ENCODE measurements at places on chromosomes 4 and X.

GRCh38 chrX:111498538-111499103 lies 12.8 kb upstream of the SERTM2 start:
- no peak for DNase-seq

- DNase-seq = no peak
These were observed 10.7 kb downstream of the PNMA6F start for GRCh38 chrX:153310901-153311300.

DNA sequence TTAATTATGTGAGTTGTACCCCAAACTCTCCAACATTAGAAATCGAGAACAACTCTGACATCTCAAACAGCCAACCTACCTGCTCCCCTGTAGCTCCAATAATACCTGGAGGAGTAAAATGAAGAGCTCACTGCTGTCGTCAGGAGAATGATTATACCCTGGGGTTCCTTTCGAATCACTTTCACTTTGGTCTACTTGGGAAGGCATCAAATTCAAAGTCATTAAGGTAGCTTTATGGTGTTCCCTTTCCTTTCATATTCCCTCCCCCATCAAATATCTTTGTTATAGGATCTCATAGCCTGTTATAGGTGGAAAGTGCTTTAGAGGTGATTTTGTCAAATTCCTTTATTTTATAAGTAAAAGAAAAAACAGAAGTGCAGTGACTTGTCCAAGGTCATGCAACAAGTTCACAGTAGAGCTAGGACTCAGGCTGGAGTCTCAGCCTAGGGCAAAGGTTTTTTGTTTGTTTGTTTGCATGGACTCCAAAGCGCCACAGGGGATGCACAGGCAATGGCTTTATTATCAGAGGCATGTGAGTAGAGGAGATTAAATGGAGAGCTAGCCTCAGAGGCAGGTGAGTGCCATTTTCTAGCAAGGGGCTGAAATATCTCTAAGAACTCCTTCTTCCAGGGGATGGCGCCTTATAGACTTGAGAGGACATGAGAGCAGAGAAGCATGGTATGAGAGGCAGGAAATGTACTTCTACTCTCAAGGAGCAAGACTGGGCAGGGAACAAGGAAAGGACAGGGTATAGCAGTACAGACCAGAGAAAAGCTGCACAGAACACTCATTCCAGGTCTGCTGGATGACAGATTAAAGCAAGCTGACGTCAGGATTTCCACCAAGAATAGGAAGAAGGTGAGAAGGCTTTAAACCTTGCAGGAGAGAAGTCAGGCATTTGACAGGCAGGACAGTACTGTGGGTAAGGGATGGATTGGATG lies 262.1 kb upstream of the GPC4 start:
- DNase-seq = no peak

DNA sequence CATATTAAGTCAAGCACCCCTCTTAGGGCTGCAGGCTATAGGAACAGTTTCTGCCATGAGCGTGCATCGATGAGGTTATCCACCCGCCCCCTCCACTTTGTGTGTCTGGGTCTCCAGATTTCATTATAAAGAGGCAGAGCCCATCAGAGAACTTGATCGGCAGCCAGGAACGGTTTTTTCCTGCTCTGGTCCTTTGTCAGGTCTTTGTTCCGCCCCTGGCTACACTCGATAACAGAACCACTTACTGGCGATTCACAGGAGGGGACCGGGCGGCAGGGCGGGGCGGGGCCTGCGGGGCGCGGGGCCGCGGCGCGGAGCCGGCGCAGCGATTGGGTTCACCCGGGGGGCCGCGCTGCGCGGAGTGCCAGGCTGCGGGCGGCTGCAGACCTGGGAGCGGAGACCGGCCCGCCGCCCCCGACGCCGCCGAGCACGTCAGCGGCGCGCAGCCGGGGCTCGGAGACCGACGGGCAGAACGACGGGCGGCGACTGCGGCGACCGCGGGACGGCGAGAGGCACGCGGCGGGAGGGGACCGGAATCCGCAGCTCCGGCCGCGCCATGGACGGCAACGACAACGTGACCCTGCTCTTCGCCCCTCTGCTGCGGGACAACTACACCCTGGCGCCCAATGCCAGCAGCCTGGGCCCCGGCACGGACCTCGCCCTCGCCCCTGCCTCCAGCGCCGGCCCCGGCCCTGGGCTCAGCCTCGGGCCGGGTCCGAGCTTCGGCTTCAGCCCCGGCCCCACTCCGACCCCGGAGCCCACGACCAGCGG lies at the start of gene SLC10A4:
Gene SLC10A4 (plus strand): TSS at position 338 of the 771 bp plus-strand sequence. CDS start 219 bp downstream, at position 557.
- no peak for DNase-seq

- no peak for DNase-seq
These were observed 79.3 kb upstream of the DYNLT3 start for GRCh38 chrX:37926700-37927099.

DNA sequence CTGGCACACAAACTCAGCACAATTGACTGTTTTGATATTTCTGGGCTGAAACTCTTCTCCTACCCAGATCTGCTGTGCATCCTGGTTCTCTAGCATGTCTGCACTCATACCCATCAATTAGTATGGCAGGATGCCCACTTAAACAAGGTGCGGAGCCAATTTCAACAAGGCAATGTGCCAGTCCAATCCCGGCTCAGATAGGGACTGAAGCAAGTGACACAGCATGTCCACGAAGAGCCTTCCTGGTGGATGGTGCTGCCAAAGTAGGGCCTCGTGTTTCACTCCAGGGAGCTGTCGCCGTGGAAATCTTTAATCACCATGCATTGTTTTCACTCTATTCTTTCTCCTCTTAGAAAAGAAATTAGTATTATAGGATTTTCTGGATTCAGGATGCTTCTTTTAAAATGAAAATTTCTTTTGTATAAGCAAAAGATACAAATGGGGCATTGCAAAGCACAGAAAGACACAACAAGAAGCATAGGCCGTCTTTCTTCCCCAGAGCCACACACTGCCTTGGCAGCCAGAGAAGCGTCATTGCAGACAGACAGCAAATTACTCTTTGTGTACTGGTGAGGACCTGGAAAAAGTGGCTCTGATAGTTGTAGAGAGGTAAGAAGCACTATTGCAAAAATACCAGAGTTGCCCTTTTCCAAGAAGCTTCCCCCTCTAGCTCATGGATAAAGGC lies 40.6 kb upstream of the LSM6 start:
- DNase-seq = no peak

GRCh38 chr4:17236686-17237085 lies 275.2 kb downstream of the QDPR start:
- DNase-seq = no peak

GRCh38 chr4:85728464-85728863 lies 253.5 kb downstream of the ARHGAP24 start:
- DNase-seq = no peak

- no peak for DNase-seq
These were observed 5.4 kb upstream of the USP46 start for GRCh38 chr4:52664479-52664878.

DNA sequence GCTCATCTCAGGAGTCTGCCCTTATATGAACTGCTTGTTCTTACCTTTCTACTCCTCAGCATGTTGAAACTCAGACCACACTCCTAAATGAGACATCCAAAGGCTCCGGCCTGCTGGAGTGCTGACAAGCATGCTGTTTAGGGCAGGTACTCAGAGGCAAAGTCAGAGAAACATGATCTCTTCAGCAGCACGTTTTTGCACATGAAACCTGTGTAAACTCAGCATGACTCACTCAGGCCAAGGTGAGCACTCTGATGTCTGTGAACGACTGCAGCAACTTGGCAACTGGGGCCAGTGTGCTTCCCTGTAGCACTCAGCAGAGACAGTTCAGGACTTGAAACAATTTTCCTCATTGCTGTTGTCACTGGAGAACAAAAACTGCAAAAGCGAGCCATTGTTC lies 109.6 kb downstream of the PACRGL start:
- DNase-seq = no peak

DNA sequence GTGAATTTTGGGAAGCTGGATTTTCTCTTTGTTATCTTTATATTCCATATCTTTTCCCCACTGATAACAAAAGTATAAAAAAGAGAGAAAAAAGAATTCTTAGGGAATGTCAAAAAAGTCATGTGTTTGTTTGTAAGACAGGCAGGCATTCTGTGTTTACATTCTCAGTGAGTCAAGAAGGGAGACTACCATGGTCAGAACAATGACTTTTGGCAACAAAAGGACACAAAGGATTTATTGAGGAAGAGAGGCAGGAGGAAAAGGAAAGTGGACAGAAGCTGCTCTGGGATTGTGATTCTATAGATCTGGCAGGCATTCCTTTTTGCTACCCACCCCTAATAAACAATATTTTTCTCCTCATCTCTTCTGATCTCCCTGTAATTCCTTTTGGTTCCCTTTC lies 5.9 kb upstream of the ANK2 start:
- no peak for DNase-seq

DNA sequence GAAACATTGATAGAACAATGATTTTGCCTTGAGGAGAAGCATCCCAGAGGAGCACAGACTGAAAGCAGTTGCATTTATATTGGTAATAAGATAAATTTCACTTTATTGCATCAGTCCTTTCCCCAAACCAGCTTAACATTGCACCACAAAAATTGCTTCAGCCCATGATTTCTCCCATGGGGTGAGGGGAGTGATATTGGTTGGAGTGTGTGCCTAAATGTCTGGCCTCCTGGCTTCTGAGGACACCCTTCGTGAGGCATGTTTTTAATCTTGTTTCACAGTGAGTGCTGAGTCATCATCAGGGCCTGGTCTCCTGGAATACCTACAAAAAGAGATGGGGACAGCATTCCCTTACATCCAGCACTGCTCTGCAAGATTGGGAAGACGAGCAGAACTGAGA lies 487.9 kb downstream of the C4orf33 start:
- no peak for DNase-seq

DNA sequence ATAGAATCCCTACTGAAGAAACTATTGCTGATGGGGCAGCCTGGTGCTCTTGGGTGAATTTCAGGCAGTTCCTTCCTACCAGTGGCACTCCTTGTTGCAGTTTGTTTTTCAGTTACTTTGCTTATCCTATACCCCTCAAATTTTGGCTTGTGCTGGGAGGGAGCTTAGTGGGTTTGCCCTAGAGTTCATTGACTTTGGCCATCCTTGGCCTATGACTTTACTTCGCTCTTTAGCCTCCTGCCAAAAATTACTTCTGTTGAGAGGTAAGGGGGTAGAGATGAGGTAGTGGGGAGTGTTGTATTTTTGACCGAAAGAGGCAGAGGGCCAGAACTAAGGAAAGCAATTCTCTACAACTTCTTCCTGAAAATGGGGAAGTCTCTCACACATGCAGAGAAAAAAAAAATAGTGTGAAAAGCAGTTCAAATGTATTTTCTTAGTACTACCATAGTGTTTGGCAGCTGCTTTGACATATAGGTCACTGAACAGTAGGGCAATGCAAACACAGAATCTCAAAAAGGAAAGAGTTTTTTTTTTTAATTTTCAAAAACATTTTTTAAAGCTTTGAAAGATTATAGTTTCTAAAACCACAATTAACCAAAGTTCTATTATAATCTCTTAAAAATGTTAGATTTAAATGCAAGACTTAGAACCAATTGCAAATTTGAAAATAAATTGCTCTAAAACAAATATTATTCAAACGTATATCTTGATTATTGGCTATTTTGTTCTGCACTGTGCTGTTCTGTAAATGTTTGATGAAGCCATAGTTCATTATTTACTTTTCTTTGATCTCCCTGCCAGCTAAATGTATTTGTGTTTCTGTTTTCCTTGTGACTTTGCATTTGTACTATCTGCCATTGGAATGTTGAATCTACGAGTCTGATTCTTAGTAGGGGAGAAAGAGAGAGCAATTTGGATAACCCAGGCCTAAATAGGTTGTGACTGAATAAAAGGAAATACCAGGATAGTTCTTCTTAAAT lies 73.6 kb downstream of the DCK start:
- no peak for DNase-seq

DNA sequence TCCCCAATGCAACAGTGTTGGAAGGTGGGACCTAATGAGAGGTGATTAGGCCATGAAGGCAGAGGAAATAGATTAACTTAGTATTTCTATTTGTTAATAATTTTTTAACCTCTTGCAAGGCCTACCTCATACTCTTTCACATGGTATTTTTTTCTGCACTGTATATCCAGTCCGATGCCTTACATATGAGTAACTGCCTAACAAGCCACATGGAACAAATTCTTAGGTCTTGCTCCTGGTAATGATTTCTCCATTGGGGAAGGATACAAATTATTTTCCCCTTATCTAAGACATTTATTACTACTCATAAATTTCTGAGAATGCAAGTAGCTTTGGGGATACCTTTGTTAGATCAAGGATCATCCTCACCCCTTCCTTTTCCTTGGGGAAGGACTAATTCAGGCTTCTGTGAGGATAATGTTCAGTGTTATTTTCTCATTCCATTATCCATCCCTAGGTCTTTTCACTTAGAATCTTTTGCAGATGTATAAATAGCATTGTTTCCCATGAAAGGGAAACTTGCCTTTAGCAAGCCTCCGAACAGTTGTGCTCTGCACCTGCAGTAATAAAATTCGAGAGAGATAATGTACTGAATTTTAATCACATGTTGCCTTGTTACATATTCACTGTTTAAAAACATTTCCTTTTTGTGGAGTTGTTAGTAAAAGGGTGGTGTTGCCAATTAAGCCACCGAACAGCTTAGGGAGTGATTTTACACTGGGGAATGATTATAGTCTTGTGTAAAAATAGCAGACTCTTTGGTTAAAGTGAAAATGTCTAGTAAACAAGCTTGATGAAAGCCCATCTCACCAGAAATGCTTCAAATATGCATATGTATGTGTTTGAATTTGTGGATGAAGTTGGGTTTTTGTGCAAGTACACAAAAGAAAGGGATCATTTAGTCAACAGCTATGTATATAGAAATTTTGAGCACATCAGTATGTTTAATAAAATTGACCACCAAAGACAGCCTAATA lies 89.9 kb downstream of the CFAP299 start:
- DNase-seq = no peak

GRCh38 chr4:12286351-12286750 lies 857.7 kb upstream of the HS3ST1 start:
- no peak for DNase-seq

DNA sequence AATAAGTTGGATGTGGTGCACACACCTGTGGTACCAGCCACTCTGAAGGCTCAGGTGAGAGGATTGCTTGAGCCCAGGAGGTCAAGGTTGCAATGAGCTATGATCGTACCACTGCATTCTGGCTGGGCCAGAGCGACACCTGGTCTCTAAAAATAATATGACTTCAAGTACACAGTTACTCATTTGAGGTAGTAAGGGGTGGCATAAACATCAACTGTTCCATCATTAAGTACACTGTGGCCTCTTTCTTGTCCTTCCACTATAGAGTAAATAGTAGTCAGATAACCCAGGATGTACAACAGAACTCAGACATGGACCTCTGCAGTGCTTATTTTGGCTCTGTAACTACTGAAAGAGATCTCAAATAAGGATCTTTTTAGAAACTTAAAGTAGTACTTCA lies 10.6 kb downstream of the FAM9B start:
- no peak for DNase-seq

GRCh38 chrX:1462596-1463251 lies 10.0 kb upstream of the ASMTL start:
- DNase-seq = peak; percentile 70

- no peak for DNase-seq
These were observed 2.2 kb downstream of the MSANTD1 start for GRCh38 chr4:3250956-3251690.

All from stimulated activated CD4-positive, alpha-beta T cell treated with anti-CD3 and anti-CD28 coated beads, Interleukin-15, amount 100 ng/mL, for 48 hours (primary cell).